ENCODE measurements at places on chromosomes 5 and 9.

DNA sequence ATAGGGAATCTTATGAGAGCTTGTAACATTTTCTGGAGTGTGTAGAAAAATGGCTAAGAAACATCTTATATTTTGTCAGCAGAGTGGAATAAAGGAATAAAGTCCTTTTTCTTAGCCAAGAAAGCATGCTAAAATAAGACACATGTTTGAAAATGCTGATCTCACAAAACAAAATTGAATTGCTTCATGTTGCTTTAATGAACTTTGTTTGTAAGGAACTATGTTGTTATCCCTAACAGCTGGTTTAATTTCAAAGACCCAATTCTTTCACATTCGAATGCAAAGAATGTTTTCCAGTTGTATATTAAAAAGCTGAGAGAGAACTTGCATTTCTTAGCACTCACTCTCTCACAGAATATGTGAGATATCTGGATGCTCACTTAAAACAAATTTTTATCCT is 107.6 kb downstream of the MUSK start:
- no peak for DNase-seq

- no peak for DNase-seq
Measured at GRCh38 chr5:2619216-2619615, 132.3 kb downstream of the IRX2 start.

DNA sequence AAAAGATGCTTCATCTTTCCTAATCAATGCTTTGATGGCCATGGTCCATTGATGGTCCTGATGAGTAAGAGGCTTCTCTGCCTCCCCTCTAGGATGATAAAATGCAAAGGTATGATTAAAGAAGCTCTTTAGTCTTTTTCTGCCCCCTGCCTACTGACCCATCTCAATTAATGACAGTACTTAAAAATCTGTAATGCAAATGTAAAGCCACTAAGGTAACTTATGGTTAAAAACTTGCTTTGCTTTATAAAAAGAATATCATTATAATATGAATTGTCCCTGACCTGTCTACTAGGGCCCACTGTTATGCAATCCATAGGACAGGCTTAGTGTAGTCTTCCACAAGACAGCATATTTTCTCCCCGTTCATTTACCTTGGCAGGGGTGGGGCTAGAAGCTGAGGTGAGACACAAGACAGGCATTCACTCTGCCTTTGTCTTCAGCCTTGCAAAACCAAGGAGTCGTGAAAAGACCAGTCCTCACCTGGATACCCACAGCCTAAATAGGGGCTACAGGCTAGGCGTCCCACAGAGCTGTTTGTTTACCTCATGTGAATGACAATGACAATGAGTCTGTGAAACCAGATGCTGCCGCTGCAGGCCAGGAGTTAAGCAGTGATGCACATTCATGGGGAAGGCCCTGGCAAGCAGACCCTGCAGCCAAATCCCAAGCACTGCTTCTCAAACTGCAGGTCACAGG is 60.4 kb downstream of the BNC2 start:
- no peak for DNase-seq

DNA sequence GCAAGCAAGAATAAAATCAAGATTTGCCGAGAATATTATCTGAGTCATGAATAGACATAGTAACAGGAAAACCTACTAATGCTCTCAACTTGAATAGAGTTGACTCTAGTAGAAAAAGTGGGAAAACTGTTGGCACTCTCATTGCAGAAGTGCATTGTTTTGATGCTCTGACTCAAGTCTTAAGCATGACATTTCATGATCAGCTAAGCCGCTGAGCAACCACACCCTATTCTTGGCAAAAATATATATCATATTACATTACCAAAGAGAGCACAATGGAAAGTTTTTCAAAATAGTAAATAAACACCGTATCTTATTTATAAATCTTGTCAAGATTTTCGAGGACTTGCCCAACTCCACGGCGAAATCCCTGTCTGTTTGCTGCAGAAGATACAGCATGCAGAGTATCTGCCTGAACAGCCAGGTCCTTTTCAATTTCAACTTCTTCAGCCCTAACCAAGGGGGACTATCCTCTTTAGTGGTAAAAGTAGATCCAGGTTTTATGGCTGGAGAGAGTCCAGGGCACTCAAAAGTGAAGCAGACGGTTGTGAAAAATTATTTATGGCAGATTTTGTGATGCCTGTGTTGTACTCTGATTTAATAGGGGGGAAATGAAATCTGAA is 13.9 kb upstream of the ADAMTSL1 start:
- DNase-seq, result no peak

DNA sequence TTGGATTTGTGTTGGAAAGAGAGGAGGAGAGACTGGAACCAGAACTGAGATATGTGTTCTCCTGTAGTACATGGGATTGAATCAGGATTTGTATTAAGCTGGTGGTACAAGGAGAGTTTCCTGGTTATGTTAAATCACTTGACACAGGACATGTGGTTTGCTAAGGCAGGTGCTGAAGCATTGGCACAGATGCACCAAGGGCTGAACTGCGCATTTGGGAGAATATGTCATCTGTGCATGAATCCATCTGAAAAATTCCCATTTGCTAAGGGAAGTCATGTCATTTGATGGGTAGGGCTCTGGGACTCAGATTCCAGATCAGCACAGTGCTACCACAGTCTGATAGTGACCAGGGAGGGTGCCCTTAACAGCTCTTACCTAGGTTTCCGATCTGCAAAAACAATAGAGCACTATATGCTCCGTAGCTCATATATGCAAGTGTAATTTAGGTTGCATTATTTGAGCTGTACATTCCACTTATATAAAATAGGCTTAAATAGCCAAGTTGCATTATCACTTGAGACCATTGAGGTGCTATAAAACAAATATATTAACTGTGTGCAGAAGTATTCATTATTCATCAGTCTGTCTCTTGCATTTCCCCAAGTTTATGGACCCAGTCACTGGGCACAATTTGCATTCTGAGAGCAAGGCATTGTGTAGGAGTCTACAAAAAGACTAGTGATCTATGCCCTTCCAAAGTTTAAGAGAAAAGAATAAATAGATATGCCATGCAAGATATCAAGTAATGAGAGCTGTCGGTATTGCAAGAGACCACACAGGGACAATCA is 55.2 kb downstream of the ADAMTS16 start:
- no peak for DNase-seq

DNA sequence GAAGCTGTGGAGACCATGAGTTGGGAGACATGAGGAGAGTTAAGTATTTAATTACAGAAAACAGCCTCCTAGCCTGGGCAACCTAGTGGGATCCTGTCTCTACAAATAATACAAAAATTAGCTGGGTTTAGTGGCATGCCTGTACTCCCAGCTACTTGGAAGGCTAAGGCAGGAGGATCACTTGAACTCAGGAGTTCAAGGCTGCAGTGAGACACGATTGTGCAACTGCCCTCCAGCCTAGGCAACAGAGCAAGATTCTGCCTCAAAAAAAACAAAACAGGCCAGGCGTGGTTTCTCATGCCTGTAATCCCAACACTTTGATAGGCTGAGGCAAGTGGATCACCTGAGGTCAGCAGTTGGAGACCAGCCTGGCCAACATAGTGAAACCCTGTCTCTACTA is 52.6 kb downstream of the AQP7 start:
- DNase-seq, result no peak

DNA sequence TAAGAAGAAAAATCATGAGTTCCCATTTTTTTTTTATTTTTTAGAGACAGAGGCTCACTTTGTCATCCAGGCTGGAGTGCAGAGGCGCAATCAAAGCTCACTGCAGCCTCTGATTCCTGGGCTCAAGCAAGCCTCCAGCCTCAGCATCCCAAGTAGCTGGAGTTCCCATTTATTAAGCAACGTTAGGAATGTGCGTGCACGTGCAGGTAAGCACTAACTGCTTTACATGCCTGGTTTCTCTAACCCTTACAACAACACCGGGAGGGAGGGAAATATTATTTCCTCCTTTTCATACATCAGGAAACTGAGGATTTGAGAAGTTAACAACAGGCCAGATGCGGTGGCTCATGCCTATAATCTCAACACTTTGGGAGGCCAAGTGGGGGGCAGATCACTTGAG is 16.3 kb upstream of the CDC23 start:
- DNase-seq, result no peak

DNA sequence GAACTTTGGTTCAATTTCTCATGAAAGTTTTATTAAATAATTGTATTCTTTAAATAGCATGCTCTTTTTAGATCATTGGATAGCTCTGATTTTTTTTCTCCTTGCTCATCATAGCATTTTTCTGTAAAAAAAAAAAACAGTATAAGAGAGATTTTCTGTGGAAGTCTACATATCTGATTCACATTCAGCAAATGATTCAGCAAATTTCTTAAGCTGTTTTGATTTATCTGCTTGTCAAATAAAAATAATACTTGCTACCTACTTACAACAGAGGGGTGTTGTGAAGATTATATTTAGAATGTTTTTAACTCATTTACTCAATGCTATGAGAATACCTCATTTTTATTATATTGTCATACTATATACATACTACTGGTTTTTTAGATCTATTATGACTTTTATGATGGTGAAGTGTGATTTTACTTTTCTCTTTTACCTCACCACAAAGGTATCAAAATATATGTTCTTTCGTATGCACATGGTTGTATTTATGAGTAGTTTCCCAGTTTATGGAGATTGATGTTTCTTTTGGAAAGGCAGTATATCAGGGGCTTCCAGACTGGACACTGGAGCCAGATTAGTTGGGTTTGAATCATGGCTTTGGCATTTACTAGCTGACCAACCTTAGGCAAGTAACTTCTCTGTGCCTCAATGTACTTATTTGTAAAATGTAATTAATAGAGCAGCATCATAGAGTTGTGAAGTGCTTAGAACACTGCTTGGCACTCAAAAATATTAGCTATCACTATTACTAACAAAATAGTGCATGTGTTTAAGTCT is 25.5 kb downstream of the TNPO1 start:
- DNase-seq, result no peak

DNA sequence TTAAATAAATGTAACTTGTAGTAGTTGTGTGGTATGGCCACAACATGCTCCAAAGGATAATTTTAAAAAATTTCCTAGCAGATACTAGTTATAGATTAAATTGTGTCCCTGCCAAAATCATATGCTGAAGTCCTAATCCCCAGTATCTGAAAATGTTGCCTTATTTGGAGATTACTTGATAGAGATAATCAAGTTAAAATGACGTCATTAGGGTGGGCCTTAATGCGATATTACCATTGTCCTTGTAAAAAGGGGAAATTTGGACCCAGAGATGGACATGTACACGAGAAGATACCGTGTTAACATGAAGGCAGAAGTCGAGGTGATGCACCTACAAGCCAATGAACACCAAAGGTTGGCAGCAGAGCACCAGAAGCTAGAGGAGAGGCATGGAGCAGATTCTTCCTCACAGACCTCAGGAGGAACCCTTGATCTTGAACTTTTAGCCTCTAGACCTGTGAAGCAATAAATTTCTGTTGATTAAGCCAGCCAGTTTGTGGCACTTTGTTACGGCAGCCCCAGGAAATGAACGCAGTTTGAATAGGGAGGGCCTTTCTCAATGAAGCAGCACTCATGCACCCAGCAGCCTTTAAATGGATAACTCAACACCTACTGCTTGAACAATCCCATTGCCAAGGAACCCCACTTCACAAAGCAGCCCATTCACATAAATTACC is 148.9 kb downstream of the ARHGAP26 start:
- no peak for DNase-seq

DNA sequence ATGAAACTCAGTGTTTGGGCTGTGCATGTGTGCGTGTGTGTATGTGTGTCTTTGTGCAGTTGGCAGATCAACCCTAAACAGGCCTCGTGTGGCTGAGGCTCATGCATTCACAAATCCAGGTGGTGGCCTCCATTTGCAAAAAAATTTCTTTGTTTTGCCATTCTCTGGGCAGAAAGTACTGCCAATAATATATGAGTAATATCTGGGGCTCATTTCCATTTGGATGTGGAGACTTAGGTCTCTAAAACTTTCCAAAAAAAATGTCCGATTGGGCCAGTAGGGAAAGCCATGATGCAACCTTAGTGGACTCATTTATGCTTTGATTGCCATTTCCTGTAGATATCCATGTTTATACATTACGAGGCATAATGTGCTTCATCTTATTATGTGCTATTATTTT is 77.9 kb upstream of the RPS23 start:
- no peak for DNase-seq

- no peak for DNase-seq
Measured at GRCh38 chr5:151077967-151078366, 2.9 kb downstream of the TNIP1 start.

- no peak for DNase-seq
Measured at GRCh38 chr5:82346399-82347165, 68.4 kb upstream of the RPS23 start.

DNA sequence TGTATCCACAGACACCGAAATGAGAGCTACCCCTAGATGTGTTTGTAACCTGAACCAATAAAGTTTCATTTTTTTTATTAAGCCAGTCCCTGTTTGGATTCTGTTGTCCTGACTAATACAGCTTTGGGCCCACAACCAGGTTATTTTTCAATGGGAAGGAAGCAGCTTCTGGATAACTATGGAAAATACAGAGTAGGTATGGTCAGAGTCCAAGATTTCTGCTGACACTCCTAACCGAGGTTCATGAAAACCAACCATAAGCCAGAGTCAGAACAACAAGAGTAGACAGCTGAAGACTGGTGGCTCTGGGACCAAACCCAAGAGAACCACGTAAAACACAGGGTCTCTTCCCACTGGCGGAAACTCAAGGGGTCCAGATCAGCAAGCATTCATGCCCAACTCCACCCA is 10.8 kb downstream of the KLF9 start:
- no peak for DNase-seq

DNA sequence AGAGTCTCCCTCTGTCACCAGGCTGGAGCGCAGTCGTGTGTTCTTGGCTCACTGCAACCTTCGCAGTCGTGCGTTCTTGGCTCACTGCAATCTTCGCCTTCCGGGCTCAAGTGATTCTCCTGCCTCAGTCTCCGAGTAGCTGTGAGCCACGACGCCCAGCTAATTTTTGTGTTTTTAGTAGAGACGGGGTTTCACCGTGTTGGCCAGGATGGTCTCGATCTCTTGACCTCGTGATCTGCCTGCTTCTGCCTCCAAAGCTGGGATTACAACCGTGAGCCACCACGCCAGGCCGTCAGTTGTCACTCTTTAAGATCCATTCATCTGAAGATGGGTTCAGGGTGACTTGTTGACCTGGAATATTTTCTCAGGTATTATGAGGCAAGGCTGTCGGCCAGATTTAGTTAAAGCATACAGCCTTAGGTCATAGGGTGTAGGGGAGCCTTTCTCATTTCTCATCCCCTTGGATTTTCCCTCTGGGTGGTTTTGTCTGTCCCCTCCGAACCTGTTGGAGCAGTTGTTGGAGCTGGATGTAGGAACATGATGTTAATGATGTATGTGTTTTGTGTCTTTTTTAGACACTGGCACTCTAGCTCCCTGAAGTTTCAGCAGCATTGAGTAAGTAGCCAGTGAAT is 1.6 kb downstream of the SLC22A5 start:
- DNase-seq, result no peak

GRCh38 chr9:15219546-15219945 is 87.5 kb downstream of the TTC39B start:
- DNase-seq, result no peak

GRCh38 chr5:160044391-160044804 is 35.5 kb downstream of the TTC1 start:
- no peak for DNase-seq

- DNase-seq, result no peak
Measured at GRCh38 chr9:81833563-81834345, 94.5 kb upstream of the SPATA31D4 start.

GRCh38 chr9:28758971-28759370 is 1185.7 kb upstream of the C9orf72 start:
- no peak for DNase-seq

GRCh38 chr5:158797498-158797845 is 302.2 kb downstream of the EBF1 start:
- DNase-seq, result no peak
